Activated CD4-positive, alpha-beta T cell treated with anti-CD3 and anti-CD28 coated beads for 48 hours (primary cell): ENCODE measurements at places on chromosomes 5 and 9.

DNA sequence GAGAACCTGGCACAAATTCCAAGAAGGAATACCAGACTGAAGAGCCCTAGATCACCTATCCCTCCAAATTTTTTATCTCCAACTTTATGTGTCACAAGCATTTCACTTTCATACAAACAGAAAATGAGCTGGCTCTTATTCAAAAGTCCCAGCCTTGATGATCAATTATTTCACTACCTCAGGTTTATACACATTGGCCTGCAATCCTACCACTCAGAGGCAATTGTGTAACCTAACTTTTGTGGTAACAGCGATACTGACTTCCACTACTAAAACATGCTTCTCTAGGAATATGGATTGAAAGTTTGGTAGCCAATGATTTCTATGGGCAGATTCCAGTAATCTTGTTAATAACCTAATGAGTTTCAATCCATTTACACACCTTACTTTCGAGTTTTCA is 10.5 kb downstream of the RNF38 start:
- DNase-seq: no peak

GRCh38 chr5:131169810-131170539 is 769 bp upstream of the LYRM7 start:
- DNase-seq: no peak

DNA sequence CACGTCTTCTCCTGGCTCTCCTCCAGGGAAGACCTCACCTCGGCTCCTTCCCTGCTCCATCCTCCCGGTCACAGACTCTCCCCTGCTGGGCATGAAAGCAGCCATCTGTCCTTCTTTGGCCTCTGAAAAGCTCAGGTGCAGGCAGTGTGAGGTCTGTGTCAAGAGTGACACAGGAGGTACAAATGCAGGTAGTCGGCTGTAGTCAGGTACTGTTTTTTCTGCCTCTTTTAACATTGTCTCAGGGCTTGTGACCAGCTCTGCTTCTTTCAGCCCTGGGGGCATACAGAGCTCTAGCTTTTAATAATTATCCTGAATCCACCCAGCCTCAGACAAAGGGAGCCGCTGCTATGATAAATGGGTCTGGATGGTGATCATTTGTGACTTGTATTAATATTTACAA is 46.4 kb downstream of the C5orf15 start:
- DNase-seq: no peak

- DNase-seq: no peak
Measured at GRCh38 chr5:111856876-111857466, 100.0 kb upstream of the NREP start.

DNA sequence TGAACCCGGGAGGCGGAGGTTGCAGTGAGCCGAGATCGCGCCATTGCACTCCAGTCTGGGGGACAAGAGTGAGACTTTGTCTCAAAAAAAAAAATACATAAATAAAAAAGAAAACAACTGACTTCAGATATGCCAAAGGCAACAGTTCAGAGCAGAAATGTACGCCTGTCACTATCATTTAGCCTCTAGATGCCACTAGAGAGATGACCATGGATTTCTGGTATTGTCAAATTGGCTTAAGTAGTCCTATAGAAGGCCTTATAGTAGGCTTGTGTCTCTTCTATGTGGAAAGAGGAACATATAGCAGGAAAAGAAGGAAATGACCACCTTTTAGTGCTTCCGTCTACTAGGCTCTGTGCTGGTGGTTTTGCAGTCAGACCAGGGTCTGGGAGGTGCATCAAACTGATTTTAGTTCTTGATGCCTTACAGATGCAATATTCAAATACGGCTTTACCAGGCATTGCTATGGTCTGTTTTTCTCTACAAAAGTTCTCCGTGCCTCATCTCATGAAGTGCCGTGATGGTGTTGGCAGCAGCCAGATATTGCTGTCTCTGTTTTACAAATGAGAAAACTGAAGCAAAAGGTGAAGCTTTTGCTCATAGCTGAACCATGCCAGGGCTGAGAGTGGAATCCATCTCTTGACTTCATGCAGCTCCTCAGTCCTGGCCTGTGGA is 17.2 kb downstream of the AGXT2 start:
- no peak for DNase-seq

- no peak for DNase-seq
Measured at GRCh38 chr9:91810286-91810905, 139.6 kb downstream of the ROR2 start.

- DNase-seq: no peak
Measured at GRCh38 chr5:81233080-81233634, at the start of gene CKMT2. Gene CKMT2, plus strand, starts transcription at chr5:81233322. Its CDS starts 17,811 bp downstream, at chr5:81251133.

- DNase-seq: no peak
Measured at GRCh38 chr5:4212981-4213819, 617.6 kb downstream of the IRX1 start.

DNA sequence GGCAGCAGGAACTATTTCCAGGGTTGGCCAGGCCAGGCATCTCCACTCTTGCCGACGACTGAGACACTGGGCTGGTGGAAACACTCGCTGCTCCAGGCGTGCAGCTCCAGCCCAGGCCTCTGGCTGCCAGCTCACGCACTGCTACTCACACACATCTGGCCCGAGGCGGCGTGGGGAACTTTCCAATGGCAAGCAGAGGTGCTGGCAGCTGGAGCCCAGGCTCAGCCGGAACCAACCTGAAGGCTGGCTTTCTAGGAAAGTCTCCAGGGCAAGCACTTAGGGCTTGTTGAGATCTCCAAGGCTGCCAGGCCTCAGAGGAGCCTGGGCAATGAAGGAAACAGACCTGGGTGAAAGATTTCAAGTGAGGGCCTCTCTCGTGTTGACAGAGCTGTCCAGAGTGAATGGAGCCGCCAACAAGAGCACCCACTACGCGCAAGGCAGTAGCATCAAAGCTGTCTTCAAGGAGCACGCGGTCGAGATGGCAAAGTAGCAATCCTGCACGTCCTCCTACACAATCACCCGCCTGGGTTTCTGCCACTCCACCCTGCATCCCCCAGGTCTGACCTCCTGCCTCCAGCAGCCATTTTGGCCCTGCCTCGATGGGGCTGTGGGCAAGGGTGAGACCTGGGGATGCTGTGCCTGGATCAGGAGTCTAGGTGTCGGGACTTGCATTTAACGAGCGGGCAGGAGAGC is 14.4 kb downstream of the SH3PXD2B start:
- DNase-seq: no peak

GRCh38 chr5:119895066-119895465 is 265.7 kb downstream of the FAM170A start:
- DNase-seq: no peak
